ENCODE measurements at places on chromosomes 3 and 15.

GRCh38 chr15:92104072-92104471 is 250.6 kb downstream of the SLCO3A1 start:
- DNase-seq, result no peak

DNA sequence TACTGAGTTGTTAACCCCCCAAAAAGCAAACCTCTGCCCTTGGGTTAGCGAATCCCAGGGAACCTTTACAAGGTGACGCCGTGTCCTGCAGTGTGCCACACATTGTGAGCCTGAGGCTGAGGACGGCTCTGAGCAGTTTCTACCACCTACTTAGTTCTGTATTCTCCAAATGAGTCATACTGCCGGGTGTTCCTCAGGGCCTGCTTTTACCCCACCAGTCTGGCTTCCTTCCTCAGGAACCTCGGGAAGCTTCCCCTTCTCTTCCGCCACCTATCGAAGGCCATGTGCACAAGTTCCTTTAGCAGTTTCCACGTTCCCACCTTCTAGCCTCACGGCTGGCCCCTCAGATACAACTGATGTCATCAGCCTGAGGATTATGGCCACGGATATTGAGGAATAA is 384.0 kb upstream of the TPM1 start:
- DNase-seq, result no peak

- DNase-seq, result no peak
Observed at GRCh38 chr3:161879470-161879869, 382.9 kb downstream of the OTOL1 start.

GRCh38 chr3:140433431-140433830 is 244.4 kb upstream of the TRIM42 start:
- no peak for DNase-seq

DNA sequence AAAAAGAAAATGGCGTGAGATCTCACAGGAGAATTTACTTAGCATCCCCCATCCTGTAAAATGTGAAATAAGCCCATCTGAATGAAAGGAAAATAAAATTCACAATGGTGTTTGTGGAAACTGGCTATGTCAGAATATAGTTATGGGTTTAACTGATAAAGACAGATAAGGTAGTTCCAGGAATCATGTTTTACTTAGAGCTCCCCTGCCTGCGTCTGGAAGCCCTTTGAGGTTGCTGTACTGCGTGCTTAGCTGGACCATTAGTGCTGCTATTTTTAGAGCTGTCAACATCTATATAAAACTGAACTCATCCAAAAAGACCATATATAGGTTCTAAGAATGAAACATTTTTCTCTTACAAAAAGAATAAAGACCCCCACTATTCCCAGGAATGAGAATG is 130.8 kb downstream of the LSAMP start:
- DNase-seq, result no peak

DNA sequence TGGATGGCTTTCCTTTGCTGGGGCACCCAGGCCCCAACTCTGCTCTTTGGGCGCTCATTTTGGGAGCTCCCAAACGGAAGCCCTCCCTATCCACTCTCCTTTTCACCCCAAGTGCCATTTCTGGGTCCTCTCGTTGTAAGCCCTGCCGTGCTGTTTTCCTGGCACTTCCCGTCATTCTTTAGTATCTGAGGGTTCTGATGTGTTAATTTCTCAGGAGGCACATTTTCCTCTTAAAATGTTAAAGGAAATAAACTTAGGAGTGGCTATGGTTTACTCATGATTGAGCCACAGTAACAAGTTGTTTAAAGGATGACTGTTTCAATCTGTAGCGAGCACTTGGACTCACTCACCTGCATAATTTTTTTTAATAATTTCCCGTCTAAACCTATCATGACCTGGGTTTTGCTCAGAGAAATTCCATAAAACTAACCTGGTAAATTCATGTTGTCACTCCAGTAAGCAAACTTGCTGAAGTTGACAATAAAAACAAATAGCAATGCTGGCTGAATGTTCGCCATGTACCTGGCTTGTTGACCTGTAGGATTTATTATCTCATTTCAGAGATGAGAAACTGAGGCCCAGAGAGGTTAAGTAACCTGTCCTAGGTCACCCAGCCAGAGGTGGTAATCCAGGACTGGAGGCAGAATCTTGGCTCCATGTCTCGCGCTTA is 10.6 kb downstream of the ALDH1A3 start:
- DNase-seq, result no peak

DNA sequence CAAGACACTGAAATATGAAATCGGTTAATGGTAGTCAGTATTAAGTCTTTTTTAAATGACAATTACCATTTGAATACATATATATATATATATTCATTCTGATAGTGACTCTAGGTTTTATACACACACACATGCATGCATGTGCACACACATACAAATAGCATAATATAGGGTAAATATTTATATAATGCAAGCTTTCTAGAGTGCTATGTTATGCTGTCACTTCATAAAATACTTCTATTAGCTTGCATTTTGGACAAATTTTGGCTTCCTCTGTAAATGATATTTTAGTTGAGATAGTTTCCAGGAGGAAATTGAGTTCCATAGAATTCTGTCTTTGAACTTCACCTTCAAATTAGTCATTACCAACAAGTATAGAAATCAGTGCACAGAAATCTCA is 89.9 kb upstream of the EPHA3 start:
- no peak for DNase-seq

DNA sequence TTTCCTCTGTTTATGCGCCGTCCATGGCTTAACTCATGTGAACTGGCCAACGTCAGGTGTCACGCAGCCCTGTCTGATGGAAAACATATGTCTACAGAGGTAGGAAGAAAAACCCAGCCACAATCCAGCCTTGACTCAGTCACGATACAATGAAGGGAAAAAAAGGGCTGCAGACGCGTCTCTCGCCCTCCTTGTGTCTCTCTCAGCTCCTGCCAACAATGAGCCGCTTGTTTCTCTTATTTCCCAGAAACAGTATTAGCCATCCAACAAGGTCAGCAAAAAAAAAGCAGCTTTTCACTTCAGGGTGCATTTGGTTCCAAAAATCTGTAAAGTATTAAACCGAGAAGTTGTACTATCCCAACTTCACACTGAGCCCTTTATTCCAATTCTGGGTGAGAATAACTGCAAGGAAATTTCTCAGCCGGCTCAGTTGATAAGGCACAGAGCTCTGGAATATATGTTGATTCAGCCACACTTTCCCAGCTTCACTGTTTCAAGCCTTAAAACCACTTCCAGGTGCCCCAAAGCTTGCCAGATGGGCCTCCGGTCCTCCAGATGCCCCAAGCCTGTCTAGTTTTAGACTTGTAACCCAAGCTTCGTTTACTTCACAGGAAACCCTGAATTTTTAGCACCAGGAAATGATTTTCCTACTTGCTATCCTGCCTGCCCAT is 79.4 kb downstream of the TM4SF4 start:
- peak; percentile 85 for DNase-seq

GRCh38 chr3:149398296-149398695 is 20.8 kb upstream of the TM4SF1 start:
- DNase-seq, result no peak
